ENCODE measurements at places on chromosomes 5 and 9. TPM values are rescaled to one million over a fixed set of nuclear protein-coding genes. Genes with fewer than 3 reads are reported as not detected.

DNA sequence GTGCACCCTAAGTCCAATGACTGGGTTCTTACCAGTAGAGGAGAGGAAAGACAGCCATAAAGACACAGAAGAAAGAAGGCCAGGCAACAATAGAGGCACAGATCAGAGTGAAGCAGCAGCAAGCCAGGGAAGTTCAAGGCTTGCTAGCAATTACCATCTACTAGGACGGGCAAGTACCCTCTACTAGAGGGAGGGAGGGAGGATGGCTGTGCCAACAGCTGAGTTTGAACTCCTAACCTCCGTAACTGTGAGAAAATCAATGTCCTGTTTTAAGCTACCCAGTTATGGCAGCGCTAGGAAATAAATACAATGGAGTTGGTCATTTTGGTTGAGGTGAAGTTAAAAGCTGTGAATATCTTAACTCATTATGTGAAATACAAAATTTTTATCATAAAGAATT is 991.8 kb upstream of the CTNND2 start:
- no peak for DNase-seq

- DNase-seq = no peak
Observed at GRCh38 chr5:143734456-143734780, 77.5 kb upstream of the HMHB1 start.

- DNase-seq = no peak
Observed at GRCh38 chr5:8474569-8474930, 605.6 kb downstream of the MTRR start.

- DNase-seq = no peak
Observed at GRCh38 chr5:98163796-98164493, 609.5 kb upstream of the RGMB start.

DNA sequence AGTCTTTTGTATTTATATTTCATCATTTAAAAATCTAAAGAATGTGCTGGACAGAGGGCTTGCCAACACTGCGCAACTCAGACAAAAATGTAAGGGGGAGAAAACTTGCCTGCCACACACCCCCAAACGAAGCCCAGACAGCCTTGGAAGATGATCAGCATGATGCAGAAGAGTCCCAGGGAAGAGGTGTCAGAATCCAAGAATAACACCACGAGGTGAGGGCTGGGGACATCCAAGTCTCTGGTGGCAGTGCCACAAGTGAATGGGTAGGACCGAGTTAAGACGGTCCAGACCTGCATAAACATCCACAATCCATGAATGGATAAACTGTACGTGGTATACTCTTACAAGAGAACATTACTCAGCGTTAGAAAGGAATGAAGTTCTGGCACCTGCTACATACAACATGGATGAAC is 10.4 kb downstream of the EPB41L4B start:
- DNase-seq = no peak

DNA sequence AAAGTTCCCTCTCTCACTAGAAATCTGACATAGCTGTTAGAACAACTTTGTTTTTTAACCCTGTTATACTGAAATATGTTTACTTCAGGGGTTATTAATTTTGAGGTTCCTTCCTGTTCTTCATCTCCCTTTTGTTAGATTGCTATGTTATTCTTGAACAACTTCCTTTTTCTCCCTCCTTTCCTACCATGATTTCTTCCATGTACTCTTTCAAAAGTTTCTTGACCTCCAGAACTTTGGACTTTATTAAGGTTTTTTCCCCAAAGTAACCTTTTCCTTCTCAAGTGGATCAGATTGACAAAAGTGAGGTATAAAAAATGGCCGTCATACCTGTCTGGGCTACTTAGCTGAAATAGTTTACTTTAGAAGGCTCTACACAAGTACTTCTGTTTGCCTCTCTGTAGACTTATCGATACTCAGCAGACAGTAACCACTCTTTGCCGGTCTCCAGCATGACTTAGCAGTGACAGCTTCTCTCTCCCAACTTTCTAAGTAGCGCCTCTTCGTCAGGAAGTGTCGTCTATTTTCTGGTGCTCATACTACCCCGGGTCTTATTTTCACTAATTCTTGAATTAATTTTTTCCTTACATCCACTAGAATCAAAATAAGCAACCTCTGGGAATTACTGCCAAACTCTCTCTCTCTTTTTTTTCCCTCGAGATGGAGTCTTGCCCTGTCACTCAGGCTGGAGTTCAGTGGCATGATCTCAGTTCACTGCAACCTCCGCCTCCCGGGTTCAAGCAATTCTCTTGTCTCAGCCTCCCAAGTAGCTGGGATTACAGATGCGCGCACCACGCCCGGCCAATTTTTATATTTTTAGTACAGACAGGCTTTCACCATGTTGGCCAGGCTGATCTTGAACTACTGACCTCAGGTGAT is 19.7 kb downstream of the NFIL3 start:
- DNase-seq = no peak

Gene QSOX2
- 24.1 TPM for total RNA-seq

- no peak for DNase-seq
Observed at GRCh38 chr5:172721455-172722326, 49.3 kb downstream of the DUSP1 start.

Gene PCDHB13
- total RNA-seq = 2.2 TPM

GRCh38 chr5:124064956-124065355 is 553.0 kb downstream of the CSNK1G3 start:
- no peak for DNase-seq

Data from NCI-H460 (cell line).